ENCODE measurements at places on chromosomes 5 and 9.
A peak's percentile ranks its signal among the peaks of the same experiment; 100 is the strongest.

GRCh38 chr5:159887050-159887449 is 29.2 kb upstream of the ADRA1B start:
- no peak for DNase-seq

- DNase-seq, result no peak
Observed at GRCh38 chr9:95495961-95496360, 20.8 kb downstream of the PTCH1 start.

DNA sequence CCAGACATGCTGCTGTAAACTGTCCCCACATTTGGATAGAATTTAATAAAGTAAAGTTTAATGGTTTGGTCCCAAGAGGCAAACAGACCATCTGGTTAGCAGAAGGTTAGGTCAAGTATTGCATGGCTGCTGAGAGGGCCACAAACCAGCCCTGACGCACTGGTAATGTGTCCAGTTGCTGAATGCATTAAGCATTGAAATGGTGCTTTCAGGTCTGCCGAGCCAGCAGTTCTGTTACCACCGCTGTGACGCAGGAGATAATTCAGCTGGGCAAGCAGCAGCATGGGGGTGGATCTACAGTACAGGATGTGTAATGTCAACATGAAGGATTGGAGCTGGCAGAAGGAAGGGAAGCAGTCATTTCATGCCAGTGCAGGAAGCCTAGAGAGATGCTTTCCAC is 16.0 kb downstream of the ZNF462 start:
- DNase-seq, result peak; percentile 90

DNA sequence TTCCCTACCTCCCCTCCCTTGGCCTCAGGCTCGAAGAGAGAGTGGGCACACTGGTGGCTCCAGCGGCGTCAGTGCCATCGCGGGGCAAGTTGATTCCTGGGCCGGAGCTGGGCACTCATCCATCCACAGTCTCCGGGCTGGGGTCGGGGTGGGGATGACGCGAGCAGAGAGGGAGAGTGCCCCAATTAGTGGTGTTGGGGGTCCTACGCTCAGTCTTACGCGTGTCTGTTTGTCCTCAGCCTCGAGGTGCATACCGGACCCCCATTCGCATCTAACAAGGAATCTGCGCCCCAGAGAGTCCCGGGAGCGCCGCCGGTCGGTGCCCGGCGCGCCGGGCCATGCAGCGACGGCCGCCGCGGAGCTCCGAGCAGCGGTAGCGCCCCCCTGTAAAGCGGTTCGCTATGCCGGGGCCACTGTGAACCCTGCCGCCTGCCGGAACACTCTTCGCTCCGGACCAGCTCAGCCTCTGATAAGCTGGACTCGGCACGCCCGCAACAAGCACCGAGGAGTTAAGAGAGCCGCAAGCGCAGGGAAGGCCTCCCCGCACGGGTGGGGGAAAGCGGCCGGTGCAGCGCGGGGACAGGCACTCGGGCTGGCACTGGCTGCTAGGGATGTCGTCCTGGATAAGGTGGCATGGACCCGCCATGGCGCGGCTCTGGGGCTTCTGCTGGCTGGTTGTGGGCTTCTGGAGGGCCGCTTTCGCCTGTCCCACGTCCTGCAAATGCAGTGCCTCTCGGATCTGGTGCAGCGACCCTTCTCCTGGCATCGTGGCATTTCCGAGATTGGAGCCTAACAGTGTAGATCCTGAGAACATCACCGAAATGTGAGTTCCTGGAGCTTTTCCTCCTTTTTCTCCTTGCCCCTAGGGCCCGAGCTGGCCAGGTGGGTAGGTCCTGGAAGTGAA is 861 bp downstream of the NTRK2 start:
- peak; percentile 28 for DNase-seq

DNA sequence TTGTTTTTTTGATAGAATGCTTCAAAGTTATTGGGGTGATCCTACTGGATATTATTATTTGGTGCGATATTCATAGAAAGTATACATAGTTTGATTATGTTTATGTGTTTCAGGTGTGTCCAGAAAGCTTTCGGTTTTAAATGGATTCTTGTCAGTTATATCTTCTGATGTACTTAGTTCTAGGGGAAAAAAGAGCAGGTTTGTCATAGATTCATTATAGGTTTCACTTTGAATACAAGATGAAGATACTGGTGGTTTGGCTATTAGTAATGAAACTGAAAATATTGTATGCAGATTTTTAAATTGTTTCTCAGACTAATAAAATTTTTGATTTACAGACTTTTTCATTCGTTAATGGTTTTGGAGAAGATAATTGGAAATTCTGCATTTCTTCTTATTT is 98.9 kb downstream of the MAN2A1 start:
- DNase-seq, result no peak

- DNase-seq, result no peak
Observed at GRCh38 chr5:80668016-80668969, 13.5 kb upstream of the DHFR start.

DNA sequence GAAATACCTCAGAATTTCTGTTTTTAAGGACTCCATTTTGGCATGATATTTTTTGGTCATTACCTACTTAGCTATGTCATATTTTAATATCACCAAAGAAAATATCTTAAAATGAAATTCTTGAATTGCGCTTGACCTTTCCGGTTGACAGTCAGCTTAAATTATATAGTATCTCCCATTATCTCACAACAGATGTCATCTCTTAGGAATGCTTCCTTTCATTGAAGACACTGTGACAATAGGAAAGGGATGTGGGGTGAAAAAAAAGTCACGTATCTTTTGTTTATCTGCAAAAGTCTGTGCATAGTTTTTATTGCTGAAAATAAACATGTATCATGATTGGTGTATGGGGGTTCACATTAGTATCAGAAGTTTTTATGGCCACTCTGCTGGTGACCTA is 105.8 kb downstream of the INVS start:
- DNase-seq, result no peak

DNA sequence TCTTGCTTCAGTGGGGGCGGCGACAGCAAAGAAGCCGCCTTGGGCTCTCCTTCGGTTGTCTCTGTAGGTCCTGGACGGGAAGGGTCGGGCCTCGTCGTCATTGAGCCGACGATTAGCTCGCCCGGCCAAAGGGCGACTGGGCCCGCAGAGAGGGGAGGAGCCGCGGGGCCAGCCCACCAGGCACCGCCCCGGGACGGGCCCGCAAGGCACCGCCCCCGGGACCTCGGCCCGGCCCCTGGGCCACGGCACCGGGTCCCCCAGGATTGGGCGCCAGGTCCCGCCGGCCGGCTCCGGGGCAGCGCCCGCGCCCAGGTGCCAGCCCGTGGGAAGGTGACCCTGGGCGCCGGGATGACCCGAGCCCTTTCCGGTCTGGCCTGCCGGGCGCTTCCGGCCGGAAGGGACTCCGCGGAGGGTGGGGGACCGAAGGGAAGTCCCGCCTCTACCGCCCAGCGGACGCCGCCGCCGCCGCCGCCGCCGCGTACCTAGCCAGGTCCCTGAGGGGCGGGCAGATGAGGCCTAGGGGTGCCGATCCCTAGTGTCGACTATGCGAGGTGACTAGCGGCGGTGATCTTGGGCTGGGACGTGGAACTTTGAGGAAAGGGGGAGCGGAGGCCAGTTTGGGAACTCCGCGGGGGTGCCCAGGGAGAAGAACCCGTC is at the start of the genes GBA2 and RGP1:
TSS of gene GBA2 (minus strand) at position 371 of the 657 bp plus-strand sequence. CDS start 524 bp downstream, outside the sequence.
TSS of gene RGP1 (plus strand) at position 430 of the 657 bp plus-strand sequence. CDS start 469 bp downstream, outside the sequence.
- peak; percentile 89 for DNase-seq

- DNase-seq, result no peak
Observed at GRCh38 chr9:108456903-108457302, 398.9 kb downstream of the ACTL7B start.

- DNase-seq, result no peak
Observed at GRCh38 chr5:1141834-1142233, 30.0 kb upstream of the SLC12A7 start.

GRCh38 chr5:45189481-45189880 is 380.7 kb downstream of the MRPS30 start:
- no peak for DNase-seq

GRCh38 chr9:33049680-33050361 is 24.7 kb downstream of the DNAJA1 start:
- no peak for DNase-seq

GRCh38 chr9:71783120-71783523 is 14.8 kb upstream of the CEMIP2 start:
- DNase-seq, result peak; percentile 59

DNA sequence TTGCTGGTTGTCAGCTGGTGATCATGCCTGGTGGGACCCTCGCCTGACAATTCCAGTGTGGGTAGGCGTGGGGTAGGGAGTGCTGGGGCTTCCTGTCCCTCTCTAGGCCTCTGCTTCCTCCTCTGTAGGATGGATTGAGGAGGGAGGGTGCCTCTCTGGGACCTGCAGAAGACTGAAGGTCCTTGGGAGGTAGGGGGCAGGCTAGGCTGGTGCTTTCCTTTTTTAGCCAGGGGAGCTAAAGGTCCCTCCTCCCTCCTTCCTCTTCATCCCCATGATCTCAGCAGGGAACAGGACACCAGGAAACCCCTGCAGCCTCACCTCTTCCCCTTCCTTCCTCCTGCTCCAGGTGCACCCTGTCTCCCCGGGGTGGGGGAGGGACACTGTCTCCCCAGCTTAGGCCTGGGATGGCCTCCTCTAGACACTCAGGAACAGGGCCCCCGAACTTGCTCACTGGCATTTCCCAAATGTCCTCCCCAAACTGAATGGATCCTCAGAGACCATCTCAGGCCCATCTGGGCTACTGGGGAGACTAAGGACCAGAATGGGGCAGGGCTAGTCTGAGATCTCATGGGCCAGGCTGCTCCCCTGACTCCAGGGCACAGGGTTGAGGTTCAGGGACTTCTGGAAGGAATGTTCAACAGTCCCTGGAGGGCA is 8.4 kb downstream of the SH2D3C start:
- DNase-seq, result no peak

- DNase-seq, result peak; percentile 77
Observed at GRCh38 chr9:38112049-38112448, 43.0 kb upstream of the SHB start.

DNA sequence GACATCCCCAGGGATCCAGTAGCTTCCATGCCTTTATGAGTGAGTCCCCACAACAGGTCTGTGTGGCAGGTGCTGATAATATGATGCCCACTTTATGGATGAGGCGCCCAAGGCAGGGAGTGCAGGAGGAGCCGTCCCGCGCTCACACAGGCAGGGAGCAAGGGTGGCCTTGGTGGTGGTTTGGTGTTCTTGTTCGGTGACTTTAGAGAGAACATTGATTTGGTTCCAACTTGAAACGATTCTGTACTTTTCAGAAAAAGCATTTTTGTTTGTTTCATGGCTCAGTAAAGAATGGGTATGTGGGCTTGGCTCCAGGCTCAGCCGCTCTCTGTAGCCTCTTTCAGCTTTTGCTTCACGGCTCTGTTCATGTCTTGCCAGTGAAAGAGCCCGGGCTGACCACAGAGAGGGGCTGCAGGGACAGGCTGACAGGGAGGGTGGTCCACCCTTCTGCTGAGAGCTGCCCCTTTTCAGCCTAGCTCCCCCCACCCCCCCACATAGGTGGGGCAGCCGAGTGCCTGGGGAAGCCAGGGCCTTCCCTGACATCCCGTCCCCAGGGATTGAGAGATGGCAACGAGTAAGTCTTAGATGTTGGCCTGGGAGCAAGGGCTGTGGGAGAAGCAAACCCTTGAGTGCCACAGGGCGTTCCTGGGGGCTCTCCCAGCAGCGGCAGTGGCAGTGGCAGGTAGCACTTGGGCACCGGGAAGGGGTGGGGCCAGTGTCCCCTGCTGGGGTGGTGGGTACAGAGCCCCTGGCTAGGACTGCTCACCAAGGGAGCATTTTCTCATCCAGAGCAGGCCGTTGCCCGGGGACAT is 28.0 kb downstream of the NCS1 start:
- DNase-seq, result no peak

DNA sequence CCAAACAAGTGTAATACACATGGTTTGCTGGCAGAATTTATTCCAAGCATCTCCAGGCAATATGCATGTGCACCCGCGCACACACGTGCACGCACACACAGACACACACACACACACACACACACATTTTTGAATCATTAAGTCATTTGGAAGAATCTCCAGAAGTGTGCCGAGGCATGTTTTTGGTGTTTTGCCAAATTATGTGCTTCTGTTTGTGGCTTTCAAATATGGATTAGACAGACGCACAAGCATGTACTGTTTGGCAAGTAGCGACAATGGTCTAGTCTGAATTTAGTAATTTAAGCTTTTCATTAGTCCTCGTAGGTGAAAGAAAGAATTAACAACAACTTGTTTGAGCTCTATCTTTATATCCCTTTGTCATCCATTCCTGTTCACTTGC is 36.7 kb downstream of the NFIB start:
- peak; percentile 72 for DNase-seq

GRCh38 chr5:116144103-116144502 is 59.3 kb downstream of the COMMD10 start:
- peak; percentile 8 for DNase-seq

GRCh38 chr5:53091289-53091688 is 18.3 kb downstream of the MOCS2 start:
- DNase-seq, result peak; percentile 55

- no peak for DNase-seq
Observed at GRCh38 chr5:159405611-159406031, 75.3 kb upstream of the IL12B start.

DNA sequence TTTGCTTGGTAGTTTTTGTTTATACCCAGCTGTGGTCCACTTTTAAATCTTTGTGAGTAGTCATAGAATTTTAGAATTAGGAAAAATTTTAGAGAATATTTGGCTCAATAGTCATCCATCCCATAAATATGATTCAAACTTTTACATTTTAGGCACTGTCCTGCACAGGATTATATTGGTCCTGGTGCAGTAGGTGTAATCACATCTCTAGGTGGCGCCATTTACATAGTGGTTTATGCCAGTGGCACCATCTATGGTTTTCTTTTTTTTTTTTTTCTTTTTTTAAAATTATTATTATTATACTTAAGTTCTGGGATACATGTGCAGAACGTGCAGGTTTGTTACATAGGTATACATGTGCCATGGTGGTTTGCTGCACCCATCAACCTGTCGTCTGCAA is 260.7 kb upstream of the KCNN2 start:
- peak; percentile 20 for DNase-seq

DNA sequence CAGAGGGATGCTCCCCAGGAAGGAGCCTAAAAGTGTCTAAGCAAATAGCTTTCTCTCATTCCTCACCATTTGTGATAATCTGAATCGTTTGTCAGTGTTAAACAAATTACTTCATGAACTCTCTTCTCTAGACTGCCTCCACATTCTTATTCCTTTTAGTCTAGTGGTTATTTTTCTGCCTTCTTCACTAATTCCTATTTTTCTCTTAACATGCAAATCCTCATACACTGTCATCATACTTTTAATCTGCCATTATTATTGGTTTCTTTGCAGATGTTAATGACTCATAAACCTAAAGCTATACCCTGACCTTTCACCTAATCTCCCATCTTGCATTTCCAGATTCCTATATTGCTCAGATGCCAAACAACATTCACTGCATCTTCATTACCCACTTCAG is 428.9 kb downstream of the EFNA5 start:
- no peak for DNase-seq

Data from Daoy (cell line).